ENCODE measurements at places on chromosomes 12 and 14.

DNA sequence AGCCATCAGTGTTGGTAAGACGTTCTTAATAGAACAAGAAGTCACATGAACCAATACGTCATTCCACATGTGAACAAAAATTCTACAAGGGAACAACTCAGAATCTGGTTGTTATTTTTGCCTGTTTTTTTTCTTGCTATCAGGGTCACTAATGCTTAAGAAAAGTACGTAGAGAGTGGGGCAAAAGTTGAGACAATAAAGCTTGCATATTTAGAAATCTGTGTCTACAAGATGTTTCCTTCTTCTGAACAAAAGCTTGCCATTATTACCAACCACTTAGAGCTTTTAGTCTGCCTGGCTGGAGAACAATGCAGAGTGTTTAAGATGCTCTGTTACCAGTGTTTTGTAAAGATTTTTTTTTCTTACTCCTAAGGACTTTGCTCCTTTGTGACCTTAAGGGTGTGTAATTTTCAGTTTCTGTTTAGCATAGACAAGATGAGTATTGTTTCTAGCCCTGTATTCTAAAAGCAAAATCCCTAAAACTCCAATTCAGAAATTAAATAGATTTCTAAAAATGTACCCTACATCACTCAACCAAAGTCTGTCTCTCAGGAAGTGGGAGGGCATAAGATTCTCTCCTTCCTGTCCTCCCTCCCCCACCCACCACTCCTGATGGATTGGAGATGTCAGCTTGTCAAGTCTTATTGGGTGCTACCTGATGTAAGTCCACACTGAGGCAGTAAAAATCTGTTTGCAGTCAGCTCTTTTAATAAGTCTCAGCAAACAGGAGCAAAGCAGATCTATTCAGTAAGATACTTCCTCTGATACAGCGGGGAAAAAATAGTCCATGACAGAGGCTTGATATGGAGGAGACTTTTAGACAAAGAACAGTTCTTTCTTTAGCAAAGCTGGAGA lies 267.6 kb downstream of the GRIN2B start:
- no peak for DNase-seq

DNA sequence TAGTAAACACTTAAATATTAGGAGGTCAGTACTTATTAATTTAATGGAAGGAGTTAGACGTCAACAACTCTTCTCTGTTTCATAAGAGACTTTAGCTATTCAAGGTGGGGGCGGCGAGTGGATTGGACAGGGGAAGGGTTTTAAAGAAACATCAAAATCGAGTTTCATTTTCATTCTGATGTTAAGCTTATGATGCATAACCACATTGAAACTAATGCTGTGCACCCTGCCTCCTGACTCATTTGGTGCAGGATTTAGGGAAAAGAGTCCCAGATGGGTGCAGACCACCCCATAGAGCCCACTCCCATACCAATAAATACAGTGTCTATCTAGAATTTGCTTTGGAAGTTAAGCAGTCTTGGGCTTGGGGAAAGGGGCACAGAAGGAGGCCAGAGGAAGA lies 7.4 kb downstream of the ZBTB39 start:
- DNase-seq, result no peak

- no peak for DNase-seq
These were observed 24.8 kb upstream of the TMEM132D start for GRCh38 chr12:129928643-129929042.

DNA sequence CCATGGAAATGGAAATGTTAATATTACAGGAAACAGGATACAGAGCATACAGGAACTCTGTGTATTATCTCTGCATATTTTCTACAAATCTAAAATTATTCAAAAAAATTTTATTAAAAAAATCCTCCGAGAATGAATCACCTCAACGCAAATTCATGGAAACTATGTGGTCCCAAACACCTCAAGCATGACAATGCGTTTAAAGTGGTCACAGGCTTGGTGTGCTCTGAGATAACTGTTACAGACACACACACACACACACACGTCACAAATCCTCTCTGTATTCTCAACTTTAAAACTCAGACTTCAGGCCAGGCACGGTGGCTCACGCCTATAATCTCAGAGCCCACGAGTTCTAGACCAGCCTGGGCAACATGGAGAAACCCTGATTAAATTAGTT lies 45.3 kb upstream of the MTERF2 start:
- no peak for DNase-seq

DNA sequence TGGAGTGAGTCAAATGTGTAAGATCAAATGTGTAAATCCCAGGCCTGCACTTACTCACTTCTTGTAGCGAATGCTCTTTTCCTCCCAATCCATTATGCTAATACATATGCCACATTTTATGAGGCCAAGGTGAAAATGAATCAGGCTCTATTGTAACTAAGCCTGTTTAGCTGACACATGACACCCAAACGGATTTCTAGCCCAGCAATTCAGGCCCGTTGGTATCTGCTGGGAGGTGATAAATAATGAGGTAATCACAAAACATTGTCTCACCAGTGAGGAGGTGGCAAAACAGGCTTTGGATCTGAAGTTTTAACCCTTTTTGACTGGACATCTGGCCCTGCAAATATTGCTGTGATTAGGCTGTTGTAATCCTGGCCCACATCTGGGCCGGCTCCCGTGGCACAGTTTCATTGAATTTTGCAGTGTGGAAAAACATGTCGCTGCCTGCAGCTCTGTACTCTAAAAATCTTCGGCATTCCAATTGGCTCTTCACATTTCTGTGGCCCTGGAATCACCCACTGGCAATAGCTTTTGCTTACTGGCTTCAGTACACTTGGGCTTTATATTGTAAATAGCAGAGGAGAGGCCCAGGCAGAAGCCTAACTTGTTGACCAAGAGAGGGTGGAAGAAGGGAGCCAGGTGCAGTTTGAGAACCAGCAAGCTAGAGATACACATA lies 106.1 kb downstream of the PAX9 start:
- no peak for DNase-seq

GRCh38 chr14:79709573-79709972 lies 501.7 kb downstream of the DIO2 start:
- DNase-seq, result no peak
